ENCODE measurements at places on chromosomes 12 and 14. TPM values are rescaled to one million over a fixed set of nuclear protein-coding genes. Genes with fewer than 3 reads are reported as not detected.

DNA sequence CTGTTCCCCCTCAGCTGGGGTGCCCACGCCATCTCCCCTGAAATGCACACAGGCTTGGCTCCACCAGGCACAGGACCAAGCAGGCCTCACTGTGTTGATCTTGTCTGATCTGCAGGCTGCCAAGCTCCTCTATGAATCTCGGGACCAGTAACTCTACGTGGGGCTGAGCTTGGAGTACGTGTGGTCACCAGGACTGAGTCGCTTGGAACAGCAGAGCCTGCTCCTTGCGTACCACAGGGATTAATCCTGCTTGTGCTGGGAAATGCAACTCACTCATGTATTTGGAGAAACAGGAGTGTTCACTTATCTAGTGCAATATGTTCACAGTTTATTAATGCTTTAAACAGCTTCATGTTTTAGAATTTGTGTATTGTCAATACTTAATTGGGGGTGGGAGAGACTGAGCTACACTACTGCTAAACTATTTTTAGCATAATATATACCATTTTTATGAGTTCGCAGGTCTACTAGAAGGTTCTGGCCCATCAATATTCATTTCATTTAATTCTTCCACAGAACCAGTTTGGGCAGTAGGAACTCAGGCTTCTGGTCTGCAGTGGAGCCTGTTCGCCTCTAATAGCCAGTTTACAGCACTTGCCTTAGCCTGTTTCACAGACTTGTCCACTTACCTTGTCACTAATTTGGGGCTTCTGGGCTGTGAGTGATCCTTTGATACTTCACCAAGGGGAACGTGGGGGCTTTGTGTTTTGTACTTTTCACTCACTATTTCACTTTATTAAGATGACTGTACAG is 17.4 kb downstream of the ZFYVE21 start:
- no peak for DNase-seq

HAL gene
- 1.3 TPM for polyA plus RNA-seq

GRCh38 chr12:117059156-117059555 is 40.1 kb downstream of the TESC start:
- no peak for DNase-seq

DNA sequence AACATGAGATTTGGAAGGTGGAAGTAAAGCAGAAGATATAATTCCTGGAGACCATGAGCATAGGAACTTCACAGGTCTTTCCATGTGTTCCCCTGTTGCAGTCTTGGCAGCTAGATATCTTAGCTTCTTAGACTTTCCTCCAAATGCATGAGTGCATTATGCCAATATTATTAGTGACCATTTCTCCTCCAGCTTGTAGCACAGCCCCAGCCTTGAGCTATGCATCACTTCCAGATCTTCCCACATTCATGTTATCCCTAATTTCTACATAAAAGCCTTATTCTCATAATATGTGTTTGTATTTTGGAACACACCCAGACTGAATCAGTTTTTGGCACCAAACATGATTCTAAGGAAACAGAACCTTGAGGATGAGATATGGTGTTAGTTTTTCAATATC is 11.0 kb downstream of the CLEC2B start:
- DNase-seq = no peak

GRCh38 chr12:120231316-120232011 is 30.6 kb upstream of the RPLP0 start:
- DNase-seq = no peak

DNA sequence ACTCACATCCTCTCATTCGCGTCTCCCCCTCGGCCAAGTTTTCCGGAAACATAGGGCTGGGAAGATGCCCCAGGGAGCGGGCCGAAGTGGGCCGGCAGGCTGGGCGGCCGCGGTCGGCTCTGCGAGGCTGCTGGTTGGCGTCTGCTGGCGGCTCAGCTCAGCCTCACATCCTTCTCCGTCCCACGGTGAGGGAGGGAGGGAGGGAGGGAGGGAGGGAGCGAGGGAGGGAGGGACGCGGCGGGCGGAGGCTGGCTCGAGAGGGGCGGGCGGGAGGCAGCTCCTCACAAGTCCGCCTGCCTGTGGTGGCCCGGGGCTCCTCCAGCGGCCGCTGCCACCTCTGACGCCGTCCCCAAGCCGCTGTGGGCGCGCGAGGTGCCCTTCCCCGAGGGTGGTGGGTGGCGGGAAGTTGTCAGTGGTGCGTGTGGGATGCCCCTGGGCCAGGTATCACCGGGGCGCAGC is 93.8 kb downstream of the RFLNA start:
- DNase-seq = peak; percentile 51

- DNase-seq = no peak
These were observed 536.8 kb downstream of the MED13L start for GRCh38 chr12:115740586-115741155.

DNA sequence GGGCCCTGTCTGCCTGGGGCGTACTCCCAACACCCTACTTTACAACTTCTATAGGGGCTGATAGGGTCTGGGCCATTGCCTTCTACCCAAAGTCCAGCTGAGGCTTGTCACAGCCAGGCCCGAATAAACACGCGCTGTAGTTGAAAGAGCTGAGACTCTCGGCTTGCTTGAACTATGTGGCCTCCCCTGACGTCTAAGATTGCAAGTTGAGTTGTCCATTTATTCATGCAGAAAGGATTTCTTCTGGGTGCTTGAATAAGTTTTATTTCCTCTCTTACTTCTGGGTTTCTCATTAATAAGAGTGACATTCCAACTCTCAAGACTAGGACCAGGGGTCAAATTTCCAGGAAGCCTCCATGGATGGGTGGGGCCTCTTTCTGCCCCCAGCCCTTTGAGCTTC is 74.4 kb upstream of the VRK1 start:
- no peak for DNase-seq

NELL2 gene
- 0.22 TPM for polyA plus RNA-seq

LRP1-AS gene
- not detected for polyA plus RNA-seq

DNA sequence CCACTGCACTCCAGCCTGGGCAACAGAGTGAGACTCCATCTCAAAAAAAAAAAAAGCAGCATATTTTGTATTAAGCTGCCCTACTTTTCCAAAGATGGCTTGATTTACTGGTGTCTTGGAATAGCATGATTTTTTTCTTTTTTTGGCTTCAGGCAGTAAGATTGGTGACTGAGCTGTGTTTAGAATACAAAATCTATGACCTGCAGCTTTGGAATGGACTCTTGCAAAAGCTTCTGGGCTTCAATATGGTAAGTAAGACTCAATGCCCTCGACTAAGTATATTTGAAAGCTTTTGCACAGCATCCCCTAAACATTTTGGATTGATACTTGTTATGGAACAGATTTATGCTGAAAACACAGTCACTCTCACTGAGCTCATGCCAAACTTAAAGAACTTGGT is 87.8 kb downstream of the KNTC1 start:
- DNase-seq = no peak

GRCh38 chr14:36659822-36660735 is 1.6 kb upstream of the PAX9 start:
- DNase-seq = no peak

- no peak for DNase-seq
These were observed 107.1 kb downstream of the SLC6A15 start for GRCh38 chr12:84805474-84805858.

DNA sequence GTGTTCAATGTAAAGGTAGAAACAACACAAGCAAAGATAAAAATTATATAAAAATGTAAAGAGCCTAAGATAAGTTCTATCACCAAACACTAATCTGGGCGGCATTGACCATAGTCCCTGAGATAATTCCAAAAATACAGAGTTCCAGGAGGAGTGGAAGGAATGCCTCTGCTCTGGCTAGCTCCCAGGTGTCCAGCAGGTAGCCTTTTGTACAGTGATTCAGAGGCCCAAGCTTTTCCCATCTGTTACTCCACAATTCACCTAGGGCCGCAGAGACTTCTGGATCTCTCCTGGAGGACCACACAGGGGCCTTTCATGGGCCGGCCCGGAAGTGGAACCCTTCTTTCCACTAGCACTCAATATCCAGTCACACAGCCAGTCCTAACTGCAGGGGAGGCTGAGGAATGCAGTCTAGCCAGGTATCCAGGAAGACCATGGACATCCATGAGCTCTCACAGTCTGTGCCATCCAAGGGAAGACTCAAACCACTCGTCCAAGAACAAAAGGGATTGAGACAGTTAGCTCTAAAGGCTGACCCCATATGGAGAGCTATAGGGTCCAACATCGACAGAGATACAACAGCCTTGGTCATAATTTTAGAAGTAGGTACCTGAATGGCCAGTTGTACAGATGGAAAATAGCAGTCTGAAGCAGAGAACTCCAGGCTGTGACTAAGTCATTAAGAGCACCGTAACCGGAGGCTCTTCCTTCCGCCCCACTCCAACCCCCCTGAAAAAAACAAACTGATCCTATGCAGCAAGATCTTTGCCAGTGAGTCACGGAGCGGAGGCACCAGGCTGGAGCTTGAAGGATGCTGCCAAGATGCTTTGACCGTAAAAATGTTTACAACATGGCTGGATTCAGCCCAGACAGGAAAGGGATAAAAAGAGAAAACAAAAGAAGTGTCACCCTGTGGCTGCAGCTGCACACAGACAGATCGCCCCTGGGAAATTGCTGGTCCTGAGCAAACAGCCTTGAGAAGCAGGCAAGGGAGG is 204.8 kb downstream of the NUAK1 start:
- DNase-seq = no peak

DNA sequence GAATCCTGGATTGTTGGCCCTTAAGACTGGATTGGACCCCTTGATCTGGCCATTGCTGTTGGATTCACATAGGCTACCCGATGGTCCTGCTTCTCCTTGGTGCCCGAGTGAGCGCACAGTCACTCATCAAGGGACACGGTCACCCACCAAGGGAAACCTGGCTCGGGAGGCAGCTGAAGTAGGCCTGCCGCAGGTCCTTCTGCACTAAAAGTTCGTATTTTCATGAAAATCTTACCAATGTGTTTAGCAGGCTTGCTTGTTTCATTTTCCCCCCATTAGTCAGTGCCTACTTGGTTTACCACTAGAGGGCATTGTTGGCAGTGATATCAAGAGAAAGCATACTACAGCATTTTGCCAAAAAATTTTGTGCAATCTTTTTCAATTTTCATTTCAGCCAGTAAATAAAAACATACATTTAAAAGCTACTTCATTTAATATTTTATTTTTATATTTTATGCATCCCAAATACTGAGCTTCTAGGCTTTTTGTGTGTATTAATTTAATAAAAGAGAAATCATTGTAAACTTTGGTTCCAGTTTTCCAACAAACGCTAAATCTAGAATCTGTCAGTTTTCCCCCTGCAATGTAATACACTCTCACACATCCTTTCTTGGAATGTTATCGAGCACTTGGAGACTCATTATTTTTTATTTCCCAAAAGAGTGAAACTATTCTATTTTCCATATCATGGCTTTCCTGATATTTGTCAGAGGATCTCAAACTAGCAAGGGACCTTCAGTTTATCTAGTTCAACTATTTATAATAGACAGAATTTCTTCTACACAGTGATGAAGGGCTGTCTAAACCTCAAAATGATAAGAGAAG is 116.7 kb downstream of the LMNTD1 start:
- DNase-seq = peak; percentile 72
